ENCODE measurements at places on chromosomes 7 and 10.

GRCh38 chr7:46880508-46881196 lies 701.3 kb downstream of the TNS3 start:
- DNase-seq = no peak
- no peaks in the 10 kb centered on the region for H3K36me3 ChIP-seq
- no peaks in the 10 kb centered on the region for H3K4me1 ChIP-seq
- H3K4me3 ChIP-seq = no peak overlapping the region

DNA sequence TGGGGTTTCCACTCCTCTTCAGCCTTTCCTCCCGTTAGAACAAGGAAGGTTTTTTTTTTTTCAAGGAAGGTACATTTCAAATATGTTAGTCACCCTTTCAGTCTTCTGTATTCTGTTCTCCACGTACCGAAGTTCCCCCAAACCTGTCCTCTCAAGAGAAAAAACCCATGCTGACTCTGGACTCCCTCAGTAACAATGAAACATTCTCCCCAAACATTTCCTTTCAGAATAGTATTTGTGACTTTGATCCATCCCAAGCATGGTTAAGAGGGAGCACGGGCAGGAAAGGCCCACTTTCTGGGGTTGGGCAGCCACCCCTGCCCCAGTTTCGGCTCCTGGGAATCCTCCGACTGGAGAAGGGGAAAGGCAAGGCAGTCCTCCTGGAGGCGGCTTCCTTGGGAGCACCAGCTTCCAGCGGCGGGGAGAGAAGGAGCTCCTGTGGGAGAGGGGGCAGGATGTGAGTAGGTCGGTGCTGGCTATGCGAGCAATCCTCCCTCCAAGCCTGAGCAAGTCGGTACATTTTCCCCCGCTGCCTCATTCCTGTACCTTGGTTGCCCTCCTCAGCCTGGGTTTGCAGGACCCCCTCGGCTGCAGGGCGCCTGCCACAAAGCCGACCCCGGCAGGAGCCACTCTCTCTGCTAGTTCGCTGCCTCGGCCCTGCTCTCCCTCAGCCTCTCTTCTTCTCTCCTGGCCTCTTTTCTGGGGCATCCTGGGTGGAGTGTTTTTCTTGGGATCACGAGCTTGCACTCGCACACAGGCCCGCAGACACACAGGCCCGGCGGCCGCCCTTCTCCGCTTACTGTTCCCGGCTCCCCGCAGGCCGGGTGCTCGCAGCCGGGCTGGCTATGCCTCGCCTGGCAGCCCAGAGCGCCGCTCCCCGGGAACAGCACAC lies 2.1 kb upstream of the HOXA1 start:
- H3K27me3 ChIP-seq = no peaks in the 10 kb centered on the region
- no peaks in the 10 kb centered on the region for H3K4me1 ChIP-seq
- peak overlapping the region; percentile 83 for H3K4me3 ChIP-seq
- no peak for DNase-seq
- H3K27ac ChIP-seq = peak overlapping the region; percentile 99

DNA sequence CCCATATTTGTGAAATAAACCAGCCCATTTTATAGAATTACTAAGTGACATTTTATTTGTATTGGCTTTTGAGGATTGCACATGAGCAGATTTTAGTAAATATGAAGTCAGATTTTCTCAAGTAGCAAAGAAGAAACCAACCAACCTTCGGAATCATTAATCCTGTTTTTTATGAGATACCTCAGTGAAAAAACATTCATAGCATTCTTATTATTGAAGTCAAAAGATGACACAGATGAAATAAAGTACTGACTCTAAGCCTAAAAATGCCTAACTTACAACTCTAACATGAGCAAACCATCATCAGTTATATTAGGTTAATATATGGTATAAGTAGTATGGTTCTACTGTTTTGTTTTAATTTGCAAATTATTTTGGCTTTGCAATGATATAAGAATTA lies 59.9 kb upstream of the AGBL3 start:
- no peaks in the 10 kb centered on the region for H3K4me1 ChIP-seq
- DNase-seq = no peak
- H3K27ac ChIP-seq = no peak overlapping the region
- no peaks in the 10 kb centered on the region for H3K27me3 ChIP-seq
- H3K36me3 ChIP-seq = no peaks in the 10 kb centered on the region
- H3K4me3 ChIP-seq = no peak overlapping the region

DNA sequence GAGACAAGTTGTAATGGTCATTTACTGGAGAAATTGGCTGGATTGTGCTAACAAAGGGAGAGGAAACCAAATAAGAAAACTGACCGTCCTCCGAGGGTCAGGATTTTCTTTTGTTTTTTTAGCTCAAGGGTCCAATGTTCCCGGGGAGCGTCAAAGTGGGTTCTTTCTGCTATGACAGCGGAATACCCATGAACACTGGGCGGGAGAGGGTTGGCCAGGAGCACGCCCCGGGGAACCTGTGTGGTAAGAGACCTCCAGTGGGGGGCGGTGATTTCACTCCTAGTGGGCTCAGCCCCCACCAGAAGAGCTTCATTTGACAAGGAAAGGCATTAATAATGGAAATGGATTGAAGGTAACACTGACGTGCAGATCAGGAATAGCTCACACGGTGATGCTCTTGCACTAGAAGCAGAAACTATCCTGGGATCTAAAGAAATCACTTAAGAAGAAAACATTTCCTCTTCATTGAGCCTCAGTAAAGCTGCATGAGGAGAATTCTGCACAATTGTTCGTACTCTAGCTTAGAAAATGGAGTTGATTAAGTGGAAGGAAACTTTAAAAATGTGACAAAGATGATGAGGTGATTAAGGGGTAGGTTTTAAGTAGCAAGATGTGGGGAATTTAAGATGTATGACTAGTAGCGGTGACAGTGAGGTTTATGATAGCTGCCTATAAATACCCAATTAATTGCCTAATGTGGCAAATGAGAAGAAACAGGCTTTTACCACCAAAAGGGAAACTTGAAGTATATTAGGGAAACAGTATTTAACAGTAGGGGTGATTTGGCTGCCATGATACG lies 627.2 kb downstream of the SUGCT start:
- no peak for DNase-seq
- no peaks in the 10 kb centered on the region for H3K27me3 ChIP-seq
- no peak overlapping the region for H3K27ac ChIP-seq
- H3K36me3 ChIP-seq = no peaks in the 10 kb centered on the region

DNA sequence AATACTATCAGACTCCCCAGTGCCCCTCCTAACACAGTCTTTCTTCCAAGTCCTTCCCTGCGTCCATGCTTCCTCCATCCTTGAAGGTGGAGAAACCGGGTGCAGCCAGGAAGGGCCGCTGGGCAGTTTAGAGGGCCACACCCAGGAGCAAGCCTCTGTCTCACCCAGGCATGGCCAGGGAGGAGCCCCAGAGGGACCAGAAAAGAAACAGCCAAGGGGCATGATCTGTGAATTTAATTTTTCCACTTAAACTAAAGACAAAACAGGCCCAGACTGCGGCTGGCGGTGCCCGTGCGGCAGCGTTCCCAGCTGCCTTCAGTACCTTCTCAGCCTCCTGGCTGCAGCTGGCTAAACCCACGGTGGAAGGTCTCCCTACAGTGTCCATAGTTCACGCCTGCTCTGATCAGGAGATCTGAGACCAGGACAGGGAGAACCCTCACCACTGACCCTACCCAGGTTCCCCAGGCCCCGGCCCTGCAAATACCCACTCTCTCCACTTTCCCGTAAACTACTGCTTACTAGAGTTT lies 12.9 kb downstream of the UNCX start:
- no peak overlapping the region for H3K4me3 ChIP-seq
- peaks cover 99% of the 10 kb centered on the region for H3K27me3 ChIP-seq
- no peaks in the 10 kb centered on the region for H3K36me3 ChIP-seq
- H3K4me1 ChIP-seq = peaks cover 8% of the 10 kb centered on the region
- DNase-seq = no peak

- DNase-seq = no peak
- H3K4me1 ChIP-seq = no peaks in the 10 kb centered on the region
- no peaks in the 10 kb centered on the region for H3K27me3 ChIP-seq
- H3K36me3 ChIP-seq = no peaks in the 10 kb centered on the region
- no peak overlapping the region for H3K27ac ChIP-seq
Measured at GRCh38 chr10:34001087-34001580, 666.7 kb upstream of the NRP1 start.

- H3K27ac ChIP-seq = no peak overlapping the region
- no peaks in the 10 kb centered on the region for H3K4me1 ChIP-seq
- no peak overlapping the region for H3K4me3 ChIP-seq
- no peaks in the 10 kb centered on the region for H3K36me3 ChIP-seq
- no peak for DNase-seq
Measured at GRCh38 chr10:47371629-47372485, 12.2 kb downstream of the ZNF488 start.

- no peaks in the 10 kb centered on the region for H3K27me3 ChIP-seq
- H3K36me3 ChIP-seq = no peaks in the 10 kb centered on the region
- no peak overlapping the region for H3K4me3 ChIP-seq
- H3K4me1 ChIP-seq = no peaks in the 10 kb centered on the region
Measured at GRCh38 chr10:108638225-108638624, 1285.1 kb downstream of the XPNPEP1 start.

GRCh38 chr7:106187613-106188350 lies 75.7 kb upstream of the SYPL1 start:
- H3K36me3 ChIP-seq = no peaks in the 10 kb centered on the region
- H3K27ac ChIP-seq = no peak overlapping the region
- DNase-seq = no peak
- H3K27me3 ChIP-seq = no peaks in the 10 kb centered on the region
